Endothelial cell (in vitro differentiated cells): ENCODE measurements at places on chromosomes 16 and 17.
A peak's percentile ranks its signal among the peaks of the same experiment; 100 is the strongest.

DNA sequence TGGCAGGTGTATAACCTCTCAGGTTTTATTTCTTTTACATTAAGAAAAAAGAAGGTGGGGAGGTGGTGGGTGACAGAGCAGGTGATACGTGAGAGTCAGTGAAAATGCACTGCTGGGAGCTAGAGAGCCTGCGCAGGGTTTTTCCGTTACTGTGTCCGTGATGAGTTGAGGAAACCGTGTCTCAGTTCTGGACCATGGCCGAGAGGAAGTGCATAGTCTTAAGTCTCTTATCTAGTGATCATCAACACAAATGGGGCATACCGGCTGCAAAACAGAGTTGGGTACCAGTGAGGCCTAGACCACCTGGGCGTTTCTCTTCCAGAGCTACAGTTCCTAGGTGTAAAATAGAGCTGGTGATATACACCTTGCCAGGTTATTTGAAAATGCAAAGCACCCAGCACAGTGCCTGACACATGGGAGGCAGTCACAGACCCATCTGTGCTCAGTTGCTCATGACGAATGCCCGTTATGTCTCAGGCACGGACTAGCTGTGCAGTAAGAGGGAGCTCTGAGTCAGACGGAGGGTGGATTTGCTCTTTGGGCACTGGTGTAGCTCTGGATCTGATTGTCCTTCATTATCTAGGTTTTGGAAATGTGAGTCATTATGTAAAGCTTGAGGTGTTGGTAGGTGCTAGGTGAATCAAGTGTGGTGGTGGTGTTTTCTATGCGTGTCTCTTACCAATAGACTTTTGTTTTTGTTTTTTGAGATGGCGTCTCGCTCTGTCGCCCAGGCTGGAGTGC is 60.9 kb downstream of the RPTOR start:
- no peak for DNase-seq
- peaks cover 3% of the 10 kb centered on the region for H3K27me3 ChIP-seq
- H3K36me3 ChIP-seq, result peaks cover 11% of the 10 kb centered on the region
- no peak overlapping the region for H3K4me3 ChIP-seq
- H3K27ac ChIP-seq, result no peak overlapping the region

- H3K36me3 ChIP-seq, result peaks cover 20% of the 10 kb centered on the region
- H3K4me3 ChIP-seq, result peak overlapping the region; percentile 90
- H3K27ac ChIP-seq, result no peak overlapping the region
- peaks cover 20% of the 10 kb centered on the region for H3K4me1 ChIP-seq
- peak; percentile 45 for DNase-seq
- H3K27me3 ChIP-seq, result peaks cover 15% of the 10 kb centered on the region
These were observed 7.1 kb upstream of the IL32 start for GRCh38 chr16:3058139-3059030.

GRCh38 chr17:31900877-31901276 is 631 bp downstream of the UTP6 start:
- H3K27ac ChIP-seq, result no peak overlapping the region
- peaks cover 10% of the 10 kb centered on the region for H3K36me3 ChIP-seq
- H3K4me3 ChIP-seq, result no peak overlapping the region
- no peaks in the 10 kb centered on the region for H3K27me3 ChIP-seq
- DNase-seq, result no peak
- H3K4me1 ChIP-seq, result no peaks in the 10 kb centered on the region

- peaks cover 6% of the 10 kb centered on the region for H3K4me1 ChIP-seq
- H3K27me3 ChIP-seq, result peaks cover 4% of the 10 kb centered on the region
- H3K36me3 ChIP-seq, result peaks cover 9% of the 10 kb centered on the region
These were observed 6.7 kb downstream of the CCDC57 start for GRCh38 chr17:82205720-82206508.

DNA sequence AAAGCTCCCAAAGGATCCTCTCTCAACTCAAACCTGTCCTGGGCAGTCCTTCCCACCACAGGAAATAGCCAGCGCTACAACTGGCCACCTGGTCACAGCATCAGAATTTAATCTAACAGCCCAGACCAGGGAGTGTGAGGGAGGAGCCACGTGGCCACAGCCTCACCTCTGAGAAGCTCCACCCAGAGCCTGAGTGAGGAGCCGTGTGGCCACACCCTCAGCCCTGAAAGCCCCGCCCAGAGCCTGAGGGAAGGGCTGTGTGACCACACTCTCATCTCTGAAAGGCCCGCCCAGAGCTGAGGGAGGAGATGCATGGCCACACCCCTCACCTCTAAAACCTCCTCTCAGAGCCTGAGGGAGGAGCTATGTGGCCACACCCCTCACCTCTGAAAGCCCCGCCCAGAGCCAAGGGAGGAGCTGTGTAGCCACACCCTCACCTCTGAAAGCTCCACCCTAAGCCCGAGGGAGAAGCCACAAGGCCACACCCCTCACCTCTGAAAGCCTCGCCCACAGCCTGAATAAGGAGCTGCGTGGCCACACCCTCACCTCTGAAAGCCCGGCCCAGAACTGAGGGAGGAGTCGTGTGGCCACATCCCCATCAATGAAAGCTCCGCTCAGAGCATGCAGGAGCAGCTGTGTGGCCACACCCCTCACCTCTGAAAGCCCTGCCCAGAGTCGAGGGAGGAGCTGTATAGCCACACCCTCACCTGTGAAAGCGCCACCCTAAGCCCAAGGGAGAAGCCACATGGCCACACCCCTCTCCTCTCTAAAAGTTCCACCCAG is 28.6 kb downstream of the SLC38A8 start:
- H3K27me3 ChIP-seq, result peaks cover 3% of the 10 kb centered on the region
- no peak overlapping the region for H3K27ac ChIP-seq

GRCh38 chr16:79601092-79601930 is 774 bp upstream of the MAF start:
- H3K27ac ChIP-seq, result peak overlapping the region; percentile 90
- H3K4me1 ChIP-seq, result peaks cover 11% of the 10 kb centered on the region
- DNase-seq, result peak; percentile 59
- H3K4me3 ChIP-seq, result peak overlapping the region; percentile 100
- peaks cover 6% of the 10 kb centered on the region for H3K27me3 ChIP-seq
- peaks cover 6% of the 10 kb centered on the region for H3K36me3 ChIP-seq

DNA sequence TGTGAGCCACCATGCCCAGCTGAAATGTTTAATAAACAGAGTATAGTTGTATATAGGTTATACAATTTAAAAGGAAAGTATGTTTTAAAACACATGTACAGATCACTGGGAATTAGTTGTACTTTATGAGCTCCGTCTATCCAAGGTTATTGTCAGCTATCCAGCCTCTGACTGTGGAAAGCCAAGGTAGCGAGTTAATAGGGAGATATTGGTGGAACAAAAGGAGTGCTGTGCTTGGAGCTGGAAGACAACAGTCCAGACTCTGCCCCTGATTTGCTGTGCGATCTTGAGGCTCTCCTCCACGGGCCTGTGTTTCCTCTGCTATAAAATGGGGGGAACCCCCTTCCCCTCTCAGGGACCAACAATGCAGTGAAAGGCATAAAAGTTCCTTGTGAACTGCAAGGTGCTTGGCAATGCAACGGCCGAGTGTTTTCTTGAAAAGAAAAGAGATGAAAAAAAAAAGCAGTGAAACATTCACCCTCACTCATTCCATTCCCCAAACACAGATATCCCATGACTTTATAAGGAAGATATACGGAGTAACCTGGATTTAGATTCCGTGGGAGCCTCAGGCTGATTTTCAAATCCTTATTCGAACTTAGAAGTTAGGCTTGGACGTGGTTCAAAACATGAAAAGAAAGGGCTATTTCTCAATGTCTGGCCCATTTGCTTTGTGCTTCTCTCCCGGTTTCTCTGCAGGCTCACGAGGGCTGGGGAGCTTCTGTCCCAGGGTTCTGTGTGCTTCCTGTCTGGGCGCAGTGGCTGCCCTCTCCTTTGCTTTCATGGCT is 34.1 kb downstream of the CUEDC1 start:
- no peak overlapping the region for H3K4me3 ChIP-seq
- no peaks in the 10 kb centered on the region for H3K36me3 ChIP-seq
- peaks cover 18% of the 10 kb centered on the region for H3K4me1 ChIP-seq
- no peak overlapping the region for H3K27ac ChIP-seq
- peaks cover 2% of the 10 kb centered on the region for H3K27me3 ChIP-seq

DNA sequence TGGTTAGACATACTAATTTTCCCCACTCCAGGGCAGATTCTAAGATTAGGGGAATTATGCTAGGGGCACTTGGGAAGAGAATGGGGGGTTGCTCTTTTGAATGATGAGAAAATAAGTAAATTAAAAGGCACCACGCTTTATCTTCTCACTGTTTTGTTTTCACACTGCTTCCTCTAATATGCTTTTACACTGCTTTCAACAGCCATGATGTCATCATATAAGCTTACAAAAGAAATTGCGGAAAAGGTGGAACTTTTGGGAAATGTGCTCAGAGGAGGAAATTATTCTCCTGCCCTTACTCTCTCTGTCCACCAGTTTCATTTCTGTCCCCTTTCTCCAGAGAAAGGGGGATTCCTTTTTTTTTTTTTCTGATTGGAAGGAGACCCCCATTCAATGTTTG is 308.2 kb downstream of the TOX3 start:
- H3K27ac ChIP-seq, result no peak overlapping the region
- no peak for DNase-seq
- no peak overlapping the region for H3K4me3 ChIP-seq
- H3K36me3 ChIP-seq, result no peaks in the 10 kb centered on the region
- no peaks in the 10 kb centered on the region for H3K27me3 ChIP-seq

DNA sequence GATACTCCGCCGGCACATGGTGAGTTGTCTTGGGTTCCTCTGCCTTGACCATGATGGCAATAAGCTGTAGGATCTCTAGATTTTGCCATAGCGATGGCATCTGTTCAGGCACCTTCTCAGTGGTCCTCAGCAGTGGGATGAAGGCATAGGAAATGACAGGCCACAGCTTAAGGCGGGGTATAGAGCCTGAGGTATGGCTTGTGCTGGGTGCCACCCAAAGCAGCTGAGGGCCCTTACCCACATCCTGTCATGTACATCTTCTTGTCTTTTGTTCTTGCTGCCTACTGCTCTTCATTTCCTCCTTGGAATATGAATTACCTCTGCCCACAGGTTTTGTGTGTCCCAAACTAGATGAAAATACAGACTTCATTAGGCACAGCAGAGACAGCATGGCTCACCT is 29.5 kb downstream of the KAT7 start:
- no peak overlapping the region for H3K27ac ChIP-seq
- peaks cover 52% of the 10 kb centered on the region for H3K4me1 ChIP-seq
- H3K27me3 ChIP-seq, result peaks cover 2% of the 10 kb centered on the region
- DNase-seq, result no peak
- peaks cover 39% of the 10 kb centered on the region for H3K36me3 ChIP-seq
- H3K4me3 ChIP-seq, result peak overlapping the region; percentile 97

- DNase-seq, result no peak
- no peak overlapping the region for H3K27ac ChIP-seq
- peaks cover 6% of the 10 kb centered on the region for H3K36me3 ChIP-seq
- peaks cover 7% of the 10 kb centered on the region for H3K4me1 ChIP-seq
These were observed 24.0 kb upstream of the GINS2 start for GRCh38 chr16:85712801-85713200.

DNA sequence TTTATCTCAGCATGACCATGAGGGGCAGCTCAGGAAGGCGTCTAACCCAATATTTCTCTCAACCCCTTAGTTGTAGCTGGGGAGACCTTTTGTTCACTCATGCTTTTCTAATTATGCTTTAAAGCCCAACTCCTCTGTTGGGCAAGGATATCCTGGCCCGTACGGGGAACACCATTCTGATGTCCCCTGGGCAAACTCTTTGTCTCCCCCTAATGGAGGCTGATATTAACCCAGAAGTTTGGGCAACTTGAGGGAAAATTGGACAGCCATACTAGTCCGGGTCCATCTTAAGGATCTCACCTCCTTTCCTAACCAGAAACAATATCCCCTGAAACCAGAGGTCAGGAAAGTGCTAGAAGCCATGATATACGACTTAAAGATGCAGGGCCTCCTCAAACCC is 143.7 kb upstream of the COX10 start:
- H3K27me3 ChIP-seq, result no peaks in the 10 kb centered on the region
- no peaks in the 10 kb centered on the region for H3K4me1 ChIP-seq
- no peak for DNase-seq
- H3K27ac ChIP-seq, result no peak overlapping the region
- no peak overlapping the region for H3K4me3 ChIP-seq
- no peaks in the 10 kb centered on the region for H3K36me3 ChIP-seq

DNA sequence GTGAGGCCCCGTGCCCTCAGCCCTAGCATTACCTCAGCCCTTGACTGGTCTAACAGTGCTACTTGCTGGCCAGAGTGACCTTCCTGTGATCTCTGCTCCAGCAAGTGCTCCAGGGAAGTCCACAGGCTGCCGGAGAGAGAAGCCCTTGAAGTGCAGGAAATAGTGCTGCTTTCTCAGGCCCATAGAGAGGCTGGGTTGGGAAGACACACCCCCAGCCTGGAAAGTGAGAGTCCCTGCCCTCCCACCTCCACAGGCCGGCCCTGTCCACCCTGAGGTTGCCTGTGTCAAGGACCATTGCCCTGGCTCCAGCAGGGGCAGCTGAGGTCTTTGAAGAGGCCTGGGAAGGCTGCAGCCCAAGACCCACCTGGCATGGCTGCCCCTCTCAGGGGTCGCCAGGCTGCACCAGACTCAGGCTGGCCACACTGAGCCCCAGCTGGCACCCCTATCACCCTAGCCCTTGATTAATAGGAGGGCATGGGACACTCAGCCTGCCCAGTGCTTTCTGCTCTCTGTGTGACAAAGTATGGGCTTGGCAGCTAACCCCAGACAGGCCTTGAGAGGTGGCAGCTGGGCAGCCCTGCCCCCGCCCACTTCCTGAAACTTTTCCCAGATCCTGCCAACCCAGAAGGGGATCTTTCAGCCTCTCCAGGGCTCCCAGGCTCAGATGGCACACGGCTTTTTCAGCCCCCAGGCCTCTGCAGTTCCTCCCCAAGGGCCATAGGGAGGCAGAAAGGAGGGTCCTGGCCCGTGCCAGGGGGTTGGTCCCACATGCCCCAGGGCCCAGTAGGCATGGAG is 21.7 kb downstream of the ATP6V0D1 start:
- H3K36me3 ChIP-seq, result peaks cover 9% of the 10 kb centered on the region
- H3K27ac ChIP-seq, result peak overlapping the region; percentile 7
- peaks cover 23% of the 10 kb centered on the region for H3K4me1 ChIP-seq
- DNase-seq, result peak; percentile 41

GRCh38 chr16:88477631-88478519 is 24.8 kb downstream of the ZFPM1 start:
- H3K4me1 ChIP-seq, result peaks cover 3% of the 10 kb centered on the region
- no peak for DNase-seq
- no peak overlapping the region for H3K27ac ChIP-seq
- H3K27me3 ChIP-seq, result peaks cover 2% of the 10 kb centered on the region
- no peak overlapping the region for H3K4me3 ChIP-seq
- no peaks in the 10 kb centered on the region for H3K36me3 ChIP-seq

- peaks cover 6% of the 10 kb centered on the region for H3K27me3 ChIP-seq
- peaks cover 11% of the 10 kb centered on the region for H3K4me1 ChIP-seq
- H3K27ac ChIP-seq, result no peak overlapping the region
- H3K4me3 ChIP-seq, result no peak overlapping the region
- no peaks in the 10 kb centered on the region for H3K36me3 ChIP-seq
These were observed 27.4 kb downstream of the IRF8 start for GRCh38 chr16:85926370-85926769.

DNA sequence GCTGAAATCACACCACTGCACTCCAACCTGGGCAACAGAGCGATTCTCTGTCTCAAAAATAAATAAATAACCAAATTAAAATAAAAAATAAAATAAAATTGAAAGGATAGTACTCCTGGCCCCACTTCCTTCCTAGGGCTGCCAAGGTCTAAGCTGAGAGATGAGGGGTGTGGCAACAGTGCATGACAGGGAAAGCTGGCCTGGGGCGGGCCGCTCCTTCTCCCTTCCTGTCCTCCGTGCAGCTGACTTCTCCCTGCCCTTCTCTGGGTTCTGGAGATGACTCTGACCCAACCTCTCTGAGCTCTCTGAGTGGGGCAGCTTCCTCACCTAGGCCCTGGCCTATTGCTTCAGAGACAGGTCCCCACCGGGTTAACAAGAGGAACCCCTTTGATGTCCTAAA is 8.7 kb upstream of the SLC25A39 start:
- H3K4me1 ChIP-seq, result no peaks in the 10 kb centered on the region
- no peak overlapping the region for H3K4me3 ChIP-seq
- no peak for DNase-seq
- H3K27ac ChIP-seq, result no peak overlapping the region
